Fibroblast of mammary gland (primary cell): ENCODE measurements at places on chromosomes 16 and 17.

DNA sequence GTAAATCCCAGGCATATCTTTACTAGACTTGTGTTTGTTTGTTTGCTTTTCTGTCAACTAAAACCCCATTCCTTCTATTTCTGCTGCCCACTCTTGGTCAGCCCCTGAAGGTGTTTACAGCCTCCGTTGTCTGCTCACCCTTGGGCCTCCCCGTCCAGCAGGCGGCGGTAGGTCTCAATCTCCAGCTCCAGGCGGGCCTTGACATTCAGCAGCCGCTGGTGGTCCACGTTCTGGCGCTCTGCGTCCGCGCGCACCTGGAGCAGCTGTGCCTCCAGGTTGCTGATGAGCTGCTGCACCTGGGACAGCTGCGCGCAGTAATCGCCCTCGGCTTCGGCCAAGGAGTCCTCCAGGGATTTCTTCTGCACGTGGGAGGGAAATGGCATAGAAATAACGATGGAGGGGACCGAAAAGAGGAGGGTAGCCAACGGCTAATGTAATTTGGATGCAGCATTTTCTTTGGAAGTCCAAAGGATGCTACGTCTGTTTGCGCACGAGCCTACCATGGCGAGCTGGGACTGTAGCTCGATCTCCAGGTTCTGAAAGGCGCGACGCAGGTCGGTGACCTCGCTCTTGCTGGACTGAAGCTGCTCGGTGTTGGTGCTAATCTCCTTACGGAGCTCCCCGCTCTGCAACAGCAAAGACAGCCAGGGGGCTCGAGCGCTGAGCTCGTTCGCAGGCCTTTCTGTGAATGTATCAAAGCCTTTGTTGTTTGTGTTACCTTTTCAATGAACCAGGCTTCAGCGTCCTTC lies 3.9 kb downstream of the KRT12 start:
- DNase-seq: no peak

GRCh38 chr17:48037838-48038323 lies 284 bp upstream of the COPZ2 start:
- no peak for DNase-seq

DNA sequence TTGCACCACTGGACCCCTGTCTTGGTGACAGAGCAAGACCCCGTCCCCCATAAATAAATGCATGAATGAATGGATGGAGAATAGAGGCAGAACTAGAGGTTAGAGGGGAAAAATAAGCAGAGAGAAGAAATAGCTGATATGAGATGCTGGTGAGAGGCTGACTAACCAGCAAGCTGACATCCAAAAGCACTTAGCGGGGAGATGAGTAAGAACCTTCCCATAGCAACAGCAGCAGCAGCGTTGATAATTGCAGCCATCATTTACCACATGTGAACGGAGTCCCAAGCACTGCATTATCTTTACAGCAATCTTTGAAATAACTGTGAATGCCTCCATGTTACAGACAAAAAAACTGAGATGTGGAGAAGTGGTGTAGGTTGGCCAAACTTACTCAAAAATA lies 777.3 kb upstream of the EEF2KMT start:
- DNase-seq: no peak

GRCh38 chr17:32660496-32660985 lies 173.7 kb downstream of the CDK5R1 start:
- no peak for DNase-seq

DNA sequence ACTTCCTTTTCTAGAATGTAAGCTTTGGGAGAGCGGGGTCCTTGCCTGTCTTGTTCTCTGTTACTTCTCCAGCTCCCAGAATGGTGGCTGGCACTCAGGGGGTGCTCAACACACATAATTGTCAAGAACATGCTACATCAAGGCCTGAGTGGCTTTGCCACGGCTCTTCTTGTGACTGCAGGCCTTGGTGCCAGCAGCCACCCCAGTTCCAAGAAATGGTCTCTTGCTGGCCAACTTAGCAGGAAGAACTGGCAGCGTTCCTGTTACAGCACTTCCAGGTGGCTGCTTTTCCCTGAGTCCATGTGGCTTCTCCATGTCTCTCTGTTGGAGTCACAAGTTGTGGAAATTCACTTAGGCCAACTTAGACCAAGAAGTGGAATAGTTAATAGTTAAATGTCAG lies 36.1 kb downstream of the PRKCB start:
- no peak for DNase-seq

DNA sequence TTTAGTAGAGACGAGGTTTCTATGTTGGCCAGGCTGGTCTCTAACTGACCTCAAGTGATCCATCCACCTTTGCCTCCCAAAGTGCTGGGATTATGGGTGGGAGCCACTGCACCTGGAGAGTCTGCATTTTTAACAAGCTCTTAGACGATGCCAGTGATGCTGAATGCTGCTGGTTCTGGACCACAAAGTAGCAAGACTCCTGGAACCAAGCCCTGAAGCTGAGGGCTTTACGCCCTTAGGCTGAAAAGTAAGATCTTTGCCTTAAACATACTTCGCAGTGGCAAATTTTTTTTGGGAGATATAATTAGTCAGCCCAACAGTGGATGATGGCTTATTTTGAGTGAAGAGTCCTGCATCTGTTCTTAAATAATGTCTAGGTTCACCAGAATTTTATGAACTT lies 14.0 kb downstream of the METTL9 start:
- DNase-seq: no peak

DNA sequence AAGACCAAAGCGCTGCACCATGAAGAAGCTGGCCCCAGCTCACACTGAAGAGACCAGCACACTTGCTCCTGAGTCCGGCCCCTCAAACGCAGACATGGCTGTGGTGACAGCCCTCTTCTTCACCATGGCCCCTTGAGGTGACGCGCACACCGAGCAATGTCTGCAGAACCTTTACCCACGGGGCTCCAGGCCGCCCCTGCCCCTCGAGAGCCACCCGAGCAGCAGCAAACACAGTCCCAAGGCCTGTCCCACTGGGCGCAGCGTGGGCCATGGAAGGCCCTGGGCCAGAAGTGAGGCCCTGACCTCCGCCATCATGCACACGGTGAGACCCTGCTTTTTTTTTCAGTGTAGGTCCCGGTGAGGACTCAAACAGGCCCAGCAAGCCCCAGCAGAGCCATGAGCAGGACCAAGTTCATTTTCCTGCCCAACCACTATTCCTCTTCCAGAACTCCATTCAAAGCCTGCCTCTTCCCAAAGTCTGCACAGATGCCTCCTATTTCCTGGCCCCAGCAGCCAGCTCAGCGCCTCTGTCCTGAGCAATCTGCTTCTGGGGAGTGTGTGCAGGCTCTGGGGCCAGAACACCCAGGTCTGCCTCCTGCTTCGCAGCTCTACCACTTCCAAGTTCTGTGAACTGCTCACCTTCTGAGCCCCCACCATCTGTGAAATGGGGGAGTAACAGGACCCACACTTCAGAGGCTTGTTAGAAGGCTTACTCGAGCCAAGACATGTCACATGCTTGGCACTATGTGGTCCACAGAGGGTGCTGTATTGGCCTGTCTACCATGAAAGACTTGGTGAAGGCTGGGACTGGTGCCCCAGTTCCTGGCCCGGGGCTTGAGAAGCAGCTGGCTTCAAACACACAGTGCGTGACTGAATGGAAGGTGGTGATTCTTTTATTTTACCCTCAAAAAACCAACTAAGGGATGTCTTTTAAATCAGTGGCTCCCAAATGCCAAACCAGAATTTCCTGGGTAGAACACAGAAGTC lies 35.7 kb upstream of the GSG1L start:
- no peak for DNase-seq

DNA sequence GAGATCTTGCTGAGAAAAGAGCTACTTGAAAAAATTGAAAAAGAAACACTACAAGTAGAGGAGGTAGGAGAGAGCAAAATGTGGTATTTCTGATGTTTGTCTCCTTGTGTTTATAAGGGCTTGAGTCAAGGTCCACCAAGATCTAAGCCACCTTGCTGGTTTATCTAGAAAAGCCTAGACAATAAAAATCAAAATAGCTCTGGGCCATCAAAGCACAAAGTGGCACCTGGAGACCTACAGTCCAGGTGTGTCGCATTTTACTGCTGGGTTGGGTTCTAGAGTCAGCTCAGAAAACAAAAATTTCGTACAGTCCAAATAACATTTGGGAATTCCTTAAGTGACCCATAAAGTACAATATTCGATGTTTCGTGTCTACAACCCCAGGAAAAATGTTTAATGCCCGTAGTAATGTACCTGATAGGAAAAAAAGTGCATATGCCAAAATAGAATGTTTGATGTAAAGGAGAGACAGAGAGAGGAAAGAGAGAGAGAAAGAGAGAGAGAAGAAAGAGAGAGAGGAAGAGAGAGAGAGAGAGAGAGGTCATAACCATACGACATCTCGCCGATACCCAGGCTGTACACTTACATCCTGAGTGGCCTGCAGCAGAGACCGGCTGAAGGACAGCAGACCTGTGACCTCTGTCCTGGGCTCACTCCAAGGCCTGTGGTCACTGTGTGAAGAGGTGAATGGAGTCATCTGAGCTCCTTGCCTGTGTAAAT lies 27.1 kb downstream of the PRSS54 start:
- no peak for DNase-seq

- no peak for DNase-seq
Observed at GRCh38 chr17:67262435-67263117, 17.6 kb upstream of the HELZ start.

DNA sequence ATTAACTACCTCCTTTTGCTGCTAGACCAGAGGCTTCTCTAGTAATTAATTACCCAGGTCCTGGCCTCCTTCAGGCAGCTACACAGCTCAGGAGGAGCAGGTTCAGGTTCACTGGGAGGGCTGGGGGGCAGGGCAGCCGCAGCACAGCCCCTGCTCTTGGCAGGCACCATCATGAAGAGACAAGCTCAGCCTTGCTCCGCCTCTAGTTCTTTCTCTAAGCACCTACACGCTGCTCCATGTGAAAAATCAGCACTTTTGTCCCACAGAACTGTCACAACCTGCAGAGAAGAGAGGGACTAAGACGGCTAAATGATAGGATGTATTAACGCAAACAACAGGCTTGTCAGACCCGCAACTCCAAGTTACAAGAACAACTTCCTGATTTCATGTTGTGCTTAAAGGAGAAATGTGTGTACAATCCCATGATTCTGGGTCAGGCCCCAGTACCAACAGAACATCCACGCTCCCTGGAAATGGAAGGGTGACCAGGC lies 53.4 kb downstream of the GRB2 start:
- DNase-seq: no peak

- peak; percentile 42 for DNase-seq
Observed at GRCh38 chr17:50265690-50266315, 8.5 kb upstream of the TMEM92 start.

DNA sequence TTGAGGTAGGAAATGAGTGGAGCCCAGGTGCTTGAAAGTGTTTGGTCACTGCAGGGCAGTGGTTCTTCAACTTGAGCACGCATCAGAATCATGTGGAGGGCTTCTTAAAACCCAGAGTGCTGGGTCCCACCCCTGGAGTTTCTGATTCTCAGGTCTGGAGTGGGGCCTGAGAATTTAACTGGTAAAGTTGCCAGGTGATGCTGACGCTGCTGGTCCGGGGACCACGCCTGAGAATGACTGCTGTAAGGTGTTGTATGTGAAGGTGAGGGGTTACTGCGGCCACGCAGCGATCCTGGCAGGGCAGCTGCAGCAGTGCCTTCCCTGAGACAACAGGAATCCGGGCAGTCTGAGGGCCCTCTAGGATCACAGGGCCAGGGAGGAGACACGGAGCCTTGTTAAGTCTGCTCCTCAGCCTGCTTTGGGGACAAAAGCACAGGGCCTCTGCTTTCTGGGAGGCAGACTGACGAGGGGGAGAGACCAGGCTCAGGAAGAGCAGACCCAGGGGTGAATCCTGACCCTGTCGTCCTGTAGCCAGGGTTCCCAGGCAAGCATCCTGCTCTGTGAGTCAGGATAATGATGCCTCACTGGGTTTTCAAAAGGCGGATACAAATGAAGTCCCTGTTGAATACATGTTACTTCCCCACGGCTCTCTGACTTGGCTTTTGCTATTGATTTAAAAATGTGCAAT lies 16.2 kb downstream of the CCDC42 start:
- DNase-seq: peak; percentile 6

GRCh38 chr17:73924909-73925186 lies 278.6 kb upstream of the RPL38 start:
- DNase-seq: no peak

- DNase-seq: no peak
Observed at GRCh38 chr16:22739077-22739476, 74.9 kb upstream of the HS3ST2 start.

DNA sequence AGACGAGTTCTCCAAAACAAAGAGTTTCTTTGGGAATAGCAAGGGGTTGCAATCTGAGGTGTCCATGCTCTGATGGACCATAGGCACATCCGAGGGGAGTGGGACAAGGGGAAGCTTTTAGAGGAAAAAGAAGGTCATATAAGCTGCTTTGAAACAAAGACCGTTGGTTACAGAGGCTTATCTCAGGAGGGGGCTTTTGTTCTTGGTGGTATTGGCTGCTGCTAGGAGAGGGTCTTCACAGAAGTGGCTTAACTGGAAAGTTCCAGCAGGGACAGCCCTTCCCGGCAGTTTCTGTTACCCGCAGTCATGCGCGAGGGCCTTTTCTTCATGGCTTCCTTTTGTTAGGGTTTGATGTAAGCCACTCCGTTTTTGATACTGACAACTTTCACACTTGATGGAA lies 76.0 kb downstream of the RAP1GAP2 start:
- DNase-seq: no peak

DNA sequence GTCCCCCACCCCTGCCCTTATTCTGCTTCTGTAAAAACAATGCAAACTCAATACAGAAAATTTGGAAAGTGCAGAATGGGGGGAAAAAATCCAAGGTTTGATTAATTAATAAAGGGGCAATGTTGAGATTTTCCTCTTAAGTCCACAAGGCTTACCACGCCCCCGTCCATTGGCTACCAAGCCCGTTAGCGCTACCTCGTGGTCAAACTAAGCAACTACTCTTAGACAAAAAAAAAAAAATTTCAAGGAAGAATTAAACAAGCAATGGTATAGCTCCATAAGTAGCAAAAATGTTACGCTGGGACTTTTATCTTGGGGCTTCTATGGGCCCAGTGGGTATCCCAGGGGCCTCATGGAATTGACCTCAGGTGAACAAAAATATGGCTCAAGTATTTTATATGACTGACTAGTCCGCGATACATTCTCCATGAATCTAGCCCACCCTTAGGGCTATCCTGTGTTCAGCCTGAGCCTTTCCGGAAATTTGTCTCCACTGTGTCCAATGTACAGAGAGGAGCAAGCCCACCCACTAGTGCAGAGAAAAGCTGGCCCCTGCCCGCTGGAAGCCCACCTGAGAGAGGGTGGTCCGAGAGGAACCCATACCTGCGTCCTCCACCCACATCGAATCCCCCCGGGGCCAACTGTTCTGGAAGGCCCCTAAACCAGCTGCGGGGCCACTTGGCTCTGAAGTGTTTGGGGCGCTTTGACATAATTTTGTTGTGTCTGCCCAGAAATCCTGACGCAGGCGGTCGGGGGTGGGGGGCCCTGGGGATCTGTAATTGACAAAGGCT lies 19.1 kb upstream of the TEX2 start:
- DNase-seq: peak; percentile 85

GRCh38 chr16:57500578-57501111 lies 14.4 kb upstream of the DOK4 start:
- no peak for DNase-seq

- peak; percentile 81 for DNase-seq
Observed at GRCh38 chr17:80832266-80832676, 159.4 kb upstream of the CHMP6 start.

- DNase-seq: peak; percentile 70
Observed at GRCh38 chr17:42817866-42818265, 6.2 kb downstream of the BECN1 start.

- DNase-seq: no peak
Observed at GRCh38 chr16:15856182-15856581, 646 bp downstream of the MYH11 start.
